ENCODE measurements at places on chromosomes 4 and X.

DNA sequence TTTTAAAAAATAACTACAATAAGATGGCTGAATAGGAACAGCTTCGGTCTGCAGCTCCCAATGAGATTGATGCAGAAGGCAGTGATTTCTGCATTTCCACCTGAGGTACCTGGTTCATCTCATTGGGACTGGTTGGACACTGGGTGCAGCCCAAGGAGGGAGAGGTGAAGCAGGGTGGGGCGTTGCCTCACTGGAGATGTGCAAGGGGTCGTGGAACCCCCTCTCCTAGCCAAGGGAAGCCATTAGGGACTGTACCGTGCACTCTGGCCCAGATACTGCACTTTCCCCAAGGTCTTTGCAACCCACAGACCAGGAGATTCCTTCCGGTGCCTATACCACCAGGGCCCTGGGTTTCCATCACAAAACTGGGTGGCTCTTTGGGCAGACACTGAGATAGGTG, 640.1 kb downstream of the IQCM start:
- no peak for DNase-seq

- DNase-seq, result no peak
Observed at GRCh38 chrX:14010566-14010965, 19.1 kb downstream of the GEMIN8 start.

DNA sequence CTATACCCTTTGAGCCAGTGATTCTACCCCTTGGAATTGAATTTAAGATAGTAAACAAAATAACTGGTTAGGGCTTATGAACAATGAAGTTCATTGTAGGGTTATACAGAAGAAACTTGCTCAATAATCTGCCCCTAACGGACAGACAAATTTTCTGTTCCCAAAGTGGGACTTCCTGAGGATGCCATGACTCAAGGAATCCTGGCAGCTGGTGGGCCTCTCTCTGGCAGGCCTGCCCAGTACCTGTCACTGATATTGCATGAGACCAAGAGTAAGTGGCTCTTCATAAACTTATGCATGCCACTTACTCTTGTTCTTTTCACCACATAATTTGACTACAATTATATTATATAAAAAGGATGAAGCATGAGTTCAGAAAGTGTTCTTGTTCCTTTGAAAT, 41.5 kb downstream of the GPRIN3 start:
- DNase-seq, result no peak

GRCh38 chr4:48334900-48335384, 6.4 kb upstream of the SLAIN2 start:
- DNase-seq, result no peak

DNA sequence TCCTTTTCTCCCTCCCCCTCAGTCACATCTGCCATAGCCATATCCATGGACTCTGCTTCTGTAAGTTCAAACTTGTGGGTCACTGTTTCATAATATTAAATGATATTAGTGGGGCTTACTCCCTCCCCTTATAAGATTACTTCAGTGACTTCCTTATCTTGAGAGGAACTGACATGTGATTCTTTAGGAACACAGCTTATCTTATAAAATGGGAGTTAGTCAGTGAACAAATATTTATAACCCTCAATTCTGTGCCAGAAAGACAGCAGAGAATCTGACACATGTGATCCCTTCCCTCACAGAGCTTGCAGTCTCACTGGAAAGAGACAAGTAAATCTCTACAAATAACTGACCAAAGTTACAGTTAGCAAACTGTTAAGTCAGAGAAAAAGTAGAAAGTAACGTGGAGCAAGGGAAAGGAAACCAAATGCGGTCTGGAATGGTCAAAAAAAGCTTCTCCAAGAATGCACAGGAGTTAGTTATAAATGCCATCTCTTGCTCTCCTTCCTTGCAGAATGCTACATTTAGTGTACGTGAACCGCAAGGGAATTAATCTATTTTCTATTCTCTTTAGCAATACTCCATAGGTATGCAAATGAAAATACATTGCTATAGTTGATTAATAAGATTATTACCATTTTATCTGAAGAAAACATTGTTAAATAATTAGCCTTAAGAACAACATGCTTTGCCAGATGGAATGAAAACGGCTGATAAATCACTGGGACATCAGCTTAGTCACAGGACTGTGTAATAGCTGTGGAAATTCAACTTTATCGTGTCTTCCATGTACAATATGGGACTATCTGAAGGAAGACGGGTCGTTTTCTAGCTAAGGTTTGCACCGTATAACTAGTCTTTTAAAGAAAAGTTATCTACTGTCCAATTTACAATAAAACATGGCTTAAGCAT, 29.0 kb downstream of the SGMS2 start:
- no peak for DNase-seq

GRCh38 chr4:110867251-110867960, 244.5 kb upstream of the PITX2 start:
- DNase-seq, result no peak

DNA sequence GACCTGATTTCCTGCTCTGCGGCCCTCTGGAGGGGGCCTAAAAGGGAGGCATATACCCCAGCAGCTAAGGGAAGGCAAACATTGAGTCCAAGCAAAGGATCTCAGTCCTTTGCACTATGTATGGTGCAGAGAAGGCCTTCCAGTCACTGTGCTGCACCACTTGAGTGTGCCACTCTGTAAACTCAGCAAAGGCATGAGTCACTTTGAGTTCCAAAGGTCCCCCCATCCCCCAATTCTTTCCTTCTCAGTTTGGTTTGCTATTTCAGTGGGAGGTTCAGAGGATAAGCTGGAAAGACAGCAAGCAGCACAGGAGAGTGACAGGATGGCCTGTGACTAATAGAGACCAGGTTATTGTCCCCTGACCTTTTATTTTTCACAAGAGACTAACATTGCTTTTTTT, 131.3 kb downstream of the FHDC1 start:
- no peak for DNase-seq

DNA sequence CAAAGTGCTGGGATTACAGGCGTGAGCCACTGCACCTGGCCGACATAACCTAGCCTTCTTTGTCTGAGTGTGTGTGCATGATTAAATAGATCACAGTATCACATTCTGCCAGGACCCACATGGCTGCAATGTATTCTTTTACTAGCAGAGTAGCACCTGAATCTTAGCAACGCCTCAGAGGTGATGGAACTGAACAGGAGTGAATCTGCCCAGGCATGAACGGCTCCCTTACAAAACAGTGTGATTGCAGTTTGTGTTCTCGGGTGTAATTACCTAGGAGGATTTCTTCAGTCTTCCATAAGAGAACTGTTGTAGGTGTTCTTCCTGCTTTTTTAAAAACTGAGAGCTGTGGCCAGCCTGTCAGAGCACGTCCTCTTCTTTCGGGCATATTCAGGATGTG, 122.7 kb upstream of the STS start:
- no peak for DNase-seq

GRCh38 chrX:118644378-118644777, 83.0 kb upstream of the IL13RA1 start:
- DNase-seq, result peak; percentile 30

- no peak for DNase-seq
Observed at GRCh38 chr4:104533156-104533555, 38.5 kb upstream of the CXXC4 start.

DNA sequence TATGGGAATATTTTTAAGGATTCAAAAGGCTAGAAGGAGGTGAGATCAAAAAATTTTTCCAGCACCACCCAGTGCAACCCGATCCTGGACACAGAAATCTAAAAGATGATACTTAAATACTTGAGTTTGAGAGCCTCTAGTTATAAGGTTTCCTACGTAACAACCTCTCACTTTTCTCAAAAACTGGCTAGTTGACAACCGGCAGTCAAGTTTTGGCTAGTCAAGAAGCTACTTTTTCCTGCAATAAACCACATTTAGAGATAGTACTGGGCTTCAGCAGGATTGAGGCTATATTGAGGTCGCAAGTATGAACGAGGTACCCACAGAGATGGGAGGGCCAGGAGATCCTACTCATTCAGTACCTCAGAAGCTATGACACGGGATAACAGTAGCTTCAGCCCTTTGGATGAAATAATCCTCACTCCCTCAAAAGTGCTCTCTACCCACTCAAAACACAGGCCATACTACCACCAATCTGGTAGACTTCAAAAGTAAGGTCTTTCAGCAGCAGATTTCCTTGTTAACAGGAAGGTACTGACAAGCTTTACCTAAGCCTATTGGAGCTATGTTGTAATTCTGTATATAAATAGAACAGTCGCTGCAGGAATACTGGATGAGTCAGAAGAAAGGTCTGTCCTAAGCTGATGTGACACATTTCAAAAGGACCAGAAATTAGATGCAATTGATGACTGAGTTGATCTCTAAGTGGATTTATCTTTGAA, 1.5 kb upstream of the TSPAN5 start:
- DNase-seq, result no peak

GRCh38 chrX:94204524-94204923, 530.5 kb downstream of the FAM133A start:
- DNase-seq, result peak; percentile 4

DNA sequence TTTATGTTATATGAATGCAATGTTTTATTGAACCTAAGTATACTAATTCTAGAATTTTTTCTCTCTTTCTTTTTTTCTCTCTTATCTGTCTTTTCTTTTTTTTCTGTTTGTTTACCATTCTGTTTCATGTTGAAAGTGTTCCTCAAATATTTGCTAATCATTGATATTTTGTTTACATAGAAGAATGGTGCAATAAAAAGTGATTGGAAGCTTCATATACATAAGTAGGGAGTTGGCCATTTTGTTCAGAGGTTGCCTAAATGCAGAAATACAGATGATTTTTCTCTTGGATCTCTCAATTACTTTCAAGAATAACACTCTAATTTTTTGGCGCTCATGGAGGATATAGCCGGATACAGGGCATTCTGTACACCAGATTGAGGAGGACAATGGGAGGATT, 5.7 kb upstream of the SERTM2 start:
- no peak for DNase-seq

- DNase-seq, result no peak
Observed at GRCh38 chr4:158164768-158165213, 8.0 kb downstream of the GASK1B start.

- DNase-seq, result no peak
Observed at GRCh38 chr4:155773196-155773800, 14.5 kb downstream of the GUCY1B1 start.

GRCh38 chr4:99219479-99219878, 433 bp upstream of the ADH6 start:
- DNase-seq, result no peak

- peak; percentile 52 for DNase-seq
Observed at GRCh38 chrX:13598877-13599276, 29.5 kb downstream of the EGFL6 start.

- no peak for DNase-seq
Observed at GRCh38 chr4:75046226-75046625, 113.3 kb downstream of the PARM1 start.

DNA sequence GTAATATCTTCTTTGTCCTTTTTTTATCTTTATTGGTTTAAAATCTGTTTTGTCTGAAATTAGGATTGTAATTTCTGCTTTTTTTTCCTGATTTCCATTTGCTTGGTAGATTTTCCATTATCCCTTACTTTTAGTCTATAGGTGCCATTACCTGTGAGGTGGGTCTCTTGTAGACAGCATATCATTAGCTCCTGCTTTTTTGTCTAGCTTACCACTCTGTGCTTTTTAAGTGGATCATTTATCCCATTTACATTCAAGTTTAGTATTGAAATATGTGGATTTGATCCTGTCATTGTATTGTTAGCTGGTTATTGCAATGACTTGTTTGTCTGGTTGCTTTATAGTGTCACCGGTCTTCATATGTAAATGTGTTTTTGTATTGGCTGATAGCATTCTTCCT, 958.6 kb upstream of the SLIT2 start:
- no peak for DNase-seq

DNA sequence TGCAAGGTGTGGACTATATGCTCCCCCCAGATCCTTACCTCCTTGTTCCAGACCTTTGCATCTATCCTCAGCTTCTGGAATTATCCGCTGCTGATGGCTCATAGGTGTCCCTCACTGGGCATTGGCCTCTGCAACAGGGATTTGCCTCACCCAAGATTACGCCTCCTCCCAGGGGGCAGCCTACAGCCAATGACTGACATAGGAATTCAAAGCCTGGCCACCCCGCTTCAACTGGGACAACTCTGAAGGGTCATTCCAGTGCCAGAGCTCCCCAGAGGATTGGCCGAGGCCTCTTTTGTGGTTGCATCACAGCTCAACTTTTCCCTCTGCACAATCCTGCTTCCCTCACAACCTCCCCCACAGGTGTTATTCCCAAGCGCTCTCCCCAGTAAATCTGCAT, 5.0 kb downstream of the SYN1 start:
- no peak for DNase-seq

GRCh38 chr4:153466081-153466948, at the start of gene TMEM131L:
Gene TMEM131L (plus strand): TSS chr4:153466360. CDS start chr4:153466398, 38 bp downstream.
- peak; percentile 85 for DNase-seq

DNA sequence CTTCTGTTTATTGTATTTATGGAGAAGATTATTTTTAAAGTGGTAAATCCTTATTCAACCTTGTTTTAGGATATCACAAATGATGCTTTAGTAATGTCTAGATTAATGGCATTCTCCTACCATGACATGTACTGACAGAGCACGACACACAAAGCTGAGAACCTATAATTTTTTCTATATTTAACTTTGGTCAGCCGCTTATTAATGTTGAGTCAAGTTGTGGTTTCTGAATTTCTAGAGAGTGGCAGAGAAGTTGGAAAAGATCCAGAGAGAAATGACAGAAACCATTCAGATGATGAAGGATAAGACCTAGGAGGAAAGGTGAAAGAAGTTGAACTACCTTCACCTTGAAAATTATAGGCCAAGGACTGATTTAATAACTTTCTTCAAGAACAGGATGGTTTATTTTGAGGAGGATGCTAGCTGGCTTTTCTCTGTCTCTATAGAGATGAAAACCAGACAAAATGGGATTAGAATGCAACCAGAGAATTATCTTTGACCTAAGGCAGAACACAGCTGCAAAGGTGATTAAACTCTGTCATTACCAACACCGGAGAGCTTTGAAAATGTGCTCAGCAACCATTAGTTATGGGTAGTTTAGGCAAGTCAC, 62.6 kb upstream of the TSPAN5 start:
- no peak for DNase-seq

DNA sequence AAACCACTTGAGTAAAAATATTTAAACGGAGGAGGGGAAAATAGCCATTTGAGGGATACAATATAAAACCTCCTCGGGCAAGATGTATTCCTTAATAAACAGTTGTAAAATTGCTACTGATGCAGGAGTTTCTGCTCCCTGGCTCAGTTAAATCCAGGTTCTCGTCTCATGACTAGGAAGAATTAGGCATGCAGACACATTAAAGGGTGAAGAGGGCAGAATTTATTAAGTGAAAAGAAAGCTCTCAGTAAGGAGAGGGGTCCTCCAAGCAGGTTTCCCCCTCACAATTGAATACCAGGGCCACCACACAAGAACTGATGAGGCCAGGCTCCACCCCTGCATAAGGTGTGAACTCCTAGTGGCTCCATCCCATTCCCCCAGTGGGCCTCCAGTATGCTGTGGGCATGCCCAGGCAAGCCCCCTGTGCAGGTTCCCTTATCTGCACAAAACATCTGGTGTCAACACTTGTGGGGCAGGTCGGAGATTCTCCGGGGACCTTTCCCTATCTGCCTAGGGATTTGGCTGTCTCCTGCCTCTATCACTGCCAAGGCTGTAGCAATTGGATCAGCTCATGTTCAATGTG, 80.4 kb downstream of the HS6ST2 start:
- no peak for DNase-seq

GRCh38 chrX:19462231-19462630, 53.1 kb downstream of the MAP3K15 start:
- DNase-seq, result no peak

GRCh38 chrX:38045538-38046096, 39.3 kb downstream of the SYTL5 start:
- DNase-seq, result no peak
